ENCODE measurements at places on chromosomes 12 and 14. TPM values are rescaled to one million over a fixed set of nuclear protein-coding genes. Genes with fewer than 3 reads are reported as not detected.
A peak's percentile ranks its signal among the peaks of the same experiment; 100 is the strongest.

- H3K36me3 ChIP-seq, result no peaks in the 10 kb centered on the region
- no peaks in the 10 kb centered on the region for H3K4me1 ChIP-seq
- no peaks in the 10 kb centered on the region for H3K27me3 ChIP-seq
These were observed 262.3 kb downstream of the GLT1D1 start for GRCh38 chr12:129115558-129115957.

GRCh38 chr14:59339524-59340330, 125.5 kb downstream of the GPR135 start:
- no peak overlapping the region for H3K4me3 ChIP-seq
- no peaks in the 10 kb centered on the region for H3K36me3 ChIP-seq
- no peak for DNase-seq

The PAX9 gene
- total RNA-seq, result not detected

- no peaks in the 10 kb centered on the region for H3K36me3 ChIP-seq
- H3K4me1 ChIP-seq, result no peaks in the 10 kb centered on the region
- H3K27me3 ChIP-seq, result no peaks in the 10 kb centered on the region
These were observed 12.2 kb upstream of the PLEKHG7 start for GRCh38 chr12:92690601-92691000.

The KRT2 gene
- 0.47 TPM for total RNA-seq

The CCDC175 gene
- 1.6 TPM for total RNA-seq

GRCh38 chr14:106846218-106846617, 1319.8 kb downstream of the TMEM121 start:
- no peaks in the 10 kb centered on the region for H3K36me3 ChIP-seq
- no peaks in the 10 kb centered on the region for H3K27me3 ChIP-seq
- peak overlapping the region; percentile 95 for H3K27ac ChIP-seq
- peak overlapping the region; percentile 61 for H3K4me3 ChIP-seq

DNA sequence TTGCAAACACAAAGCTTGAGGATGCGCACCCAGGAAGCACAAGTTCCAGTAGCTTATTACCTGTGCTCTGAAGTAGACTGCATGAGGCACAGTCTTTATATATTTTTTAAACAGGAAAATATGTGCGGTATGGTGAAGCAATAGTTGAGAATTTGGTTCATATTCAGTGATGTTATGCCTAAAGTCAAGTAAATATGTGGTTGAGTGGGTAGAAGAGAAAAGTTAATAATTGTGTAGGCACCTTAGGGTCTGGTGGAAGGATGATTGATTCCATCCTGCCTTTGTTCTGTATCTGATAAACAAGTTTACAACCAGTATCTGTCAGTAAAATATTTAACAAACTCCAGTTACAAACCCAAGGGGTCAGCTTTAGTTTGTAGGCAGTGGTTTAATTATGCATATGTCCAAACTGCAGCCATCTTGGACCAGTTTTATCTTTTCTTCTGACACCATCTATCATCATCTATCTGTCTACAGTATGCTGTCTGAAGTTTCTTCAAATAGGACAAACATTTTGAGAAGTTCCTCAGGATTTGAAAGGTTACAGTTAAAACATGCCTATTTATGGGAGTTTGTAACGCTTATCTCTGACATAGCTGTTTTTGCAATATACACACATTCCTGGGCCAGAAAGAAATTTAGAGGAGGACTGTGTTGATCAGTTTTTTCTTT, 10.8 kb downstream of the SINHCAF start:
- H3K36me3 ChIP-seq, result no peaks in the 10 kb centered on the region
- H3K4me3 ChIP-seq, result no peak overlapping the region
- H3K27me3 ChIP-seq, result no peaks in the 10 kb centered on the region
- H3K4me1 ChIP-seq, result peaks cover 15% of the 10 kb centered on the region
- DNase-seq, result no peak
- H3K27ac ChIP-seq, result no peak overlapping the region

The POLE2 gene
- total RNA-seq, result 10.7 TPM

GRCh38 chr14:28161040-28161439, 605.5 kb upstream of the FOXG1 start:
- no peaks in the 10 kb centered on the region for H3K36me3 ChIP-seq
- no peak for DNase-seq
- H3K4me1 ChIP-seq, result no peaks in the 10 kb centered on the region
- no peaks in the 10 kb centered on the region for H3K27me3 ChIP-seq

DNA sequence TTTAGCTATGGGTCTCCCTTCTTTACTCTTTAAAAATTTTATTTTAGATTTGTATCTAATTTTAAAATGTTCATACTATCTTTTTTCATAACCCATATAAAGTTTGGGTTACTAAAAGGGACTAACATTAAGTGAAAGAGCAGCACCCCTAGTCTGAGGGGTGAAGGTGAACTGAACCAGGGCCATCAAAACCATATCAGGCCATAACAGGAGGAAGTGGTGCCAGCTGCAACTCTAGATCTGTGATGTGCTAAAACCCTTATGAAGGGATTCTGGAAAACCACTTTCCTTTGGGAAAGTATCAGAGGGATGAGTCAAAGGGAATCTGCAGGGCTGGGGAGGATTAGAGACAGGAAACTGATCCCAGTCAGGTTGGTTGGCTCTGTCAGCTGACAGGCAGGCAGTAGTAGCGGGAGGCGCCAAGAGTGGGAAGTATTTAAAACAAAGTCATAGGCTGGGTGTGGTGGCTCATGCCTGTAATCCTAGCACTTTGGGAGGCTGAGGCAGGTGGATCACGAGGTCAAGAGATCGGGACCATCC, 162.5 kb downstream of the PPM1H start:
- H3K4me1 ChIP-seq, result no peaks in the 10 kb centered on the region
- H3K36me3 ChIP-seq, result no peaks in the 10 kb centered on the region
- no peak overlapping the region for H3K27ac ChIP-seq

The INHBE gene
- not detected for total RNA-seq

DNA sequence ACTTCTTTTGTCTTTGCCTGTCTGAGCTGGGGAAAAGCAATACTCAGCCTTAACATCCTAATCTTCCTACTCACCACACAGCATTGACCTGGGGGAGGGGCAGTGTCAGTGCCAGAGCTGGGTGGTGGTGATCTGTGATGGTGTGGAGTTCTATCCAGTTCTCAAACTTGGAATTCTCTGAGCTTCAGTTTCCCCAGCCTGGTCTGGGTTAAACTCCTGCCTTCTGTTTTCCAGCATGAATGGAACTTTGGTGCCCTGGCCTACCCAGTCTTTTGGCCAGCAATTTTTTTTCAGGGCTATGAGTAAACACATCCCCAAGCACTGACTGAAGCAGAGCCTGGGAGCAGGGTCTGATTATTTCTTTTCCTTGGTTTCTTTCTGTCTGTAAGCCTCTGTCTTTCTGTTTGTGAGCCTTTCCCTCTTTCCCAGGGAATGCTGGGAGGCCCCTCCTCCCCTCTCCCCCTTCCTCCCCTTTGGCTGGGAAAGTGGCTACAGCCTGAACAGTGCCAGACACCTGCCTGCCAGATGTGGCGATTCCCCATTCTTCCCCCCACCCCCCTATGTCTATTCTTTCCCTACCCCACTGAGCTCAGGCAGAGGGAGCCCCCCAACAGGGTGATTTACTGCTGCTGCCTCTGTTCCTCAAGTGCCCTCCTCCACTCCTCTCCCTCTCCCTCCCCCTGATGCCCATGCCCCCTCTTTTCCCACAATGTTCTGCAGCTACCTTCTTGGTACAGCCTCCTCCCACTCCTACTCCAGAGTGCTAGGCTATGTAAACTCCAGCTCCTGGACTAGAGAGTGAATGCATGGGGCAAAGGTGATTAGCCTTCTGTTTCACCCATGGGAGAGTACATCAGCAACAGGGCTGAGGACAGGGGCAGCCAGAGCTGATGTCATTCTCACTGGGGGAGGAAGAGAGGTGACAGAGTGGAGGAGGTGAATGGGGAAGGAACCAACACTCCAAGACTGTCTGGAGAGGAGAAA, 11.1 kb downstream of the GPR84 start:
- DNase-seq, result no peak
- peaks cover 8% of the 10 kb centered on the region for H3K4me1 ChIP-seq
- H3K4me3 ChIP-seq, result no peak overlapping the region
- peak overlapping the region; percentile 57 for H3K27ac ChIP-seq

GRCh38 chr12:19312637-19313036, 126.7 kb upstream of the AEBP2 start:
- H3K4me1 ChIP-seq, result no peaks in the 10 kb centered on the region
- H3K36me3 ChIP-seq, result no peaks in the 10 kb centered on the region
- H3K27ac ChIP-seq, result no peak overlapping the region
- no peaks in the 10 kb centered on the region for H3K27me3 ChIP-seq
- H3K4me3 ChIP-seq, result no peak overlapping the region
- DNase-seq, result no peak

The ZDHHC22 gene
- 0.57 TPM for total RNA-seq

The KRT7 gene
- 0.67 TPM for total RNA-seq

DNA sequence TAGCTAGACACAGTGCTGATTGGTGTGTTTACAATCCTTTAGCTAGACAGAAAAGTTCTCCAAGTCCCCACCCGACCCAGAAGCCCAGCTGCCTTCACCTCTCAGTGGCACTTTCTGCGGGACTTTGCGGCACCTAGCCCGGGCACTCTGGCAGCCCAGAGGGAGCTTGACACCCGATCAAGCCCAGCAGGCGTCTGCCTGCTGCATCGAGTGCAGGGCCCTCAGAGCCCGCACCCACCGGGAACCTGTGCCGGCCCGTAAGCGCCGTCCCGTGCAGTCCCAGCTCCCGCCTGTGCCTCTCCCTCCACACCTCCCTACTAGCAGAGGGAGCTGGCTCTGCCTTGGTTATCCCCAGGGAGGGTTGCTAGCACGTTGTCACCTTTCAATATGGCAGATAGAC, 631.0 kb upstream of the STXBP6 start:
- H3K36me3 ChIP-seq, result no peaks in the 10 kb centered on the region
- DNase-seq, result no peak
- H3K27ac ChIP-seq, result no peak overlapping the region
- H3K4me1 ChIP-seq, result no peaks in the 10 kb centered on the region
- no peak overlapping the region for H3K4me3 ChIP-seq

DNA sequence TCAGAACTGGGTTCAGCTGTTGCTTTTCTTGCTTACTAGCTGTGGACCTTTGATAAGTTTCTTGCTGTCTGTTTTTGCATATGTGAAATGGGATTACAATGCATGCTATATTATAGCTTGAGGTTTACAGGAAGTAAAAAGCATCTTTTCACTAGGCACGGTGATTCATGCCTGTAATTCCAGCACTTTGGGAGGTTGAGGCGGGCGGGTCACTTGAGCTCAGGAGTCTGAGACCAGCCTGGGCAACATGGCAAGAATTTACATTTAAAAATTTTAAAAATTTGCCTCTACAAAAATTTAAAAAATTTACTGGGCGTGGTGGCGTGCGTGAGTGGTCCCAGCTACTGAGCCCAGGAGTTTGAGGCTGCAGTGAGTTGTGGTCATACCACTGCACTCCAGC, 42.0 kb downstream of the CALM1 start:
- H3K4me3 ChIP-seq, result no peak overlapping the region
- no peak overlapping the region for H3K27ac ChIP-seq
- no peaks in the 10 kb centered on the region for H3K36me3 ChIP-seq
- no peaks in the 10 kb centered on the region for H3K4me1 ChIP-seq
- H3K27me3 ChIP-seq, result no peaks in the 10 kb centered on the region

The CD27 gene
- 1.8 TPM for total RNA-seq

DNA sequence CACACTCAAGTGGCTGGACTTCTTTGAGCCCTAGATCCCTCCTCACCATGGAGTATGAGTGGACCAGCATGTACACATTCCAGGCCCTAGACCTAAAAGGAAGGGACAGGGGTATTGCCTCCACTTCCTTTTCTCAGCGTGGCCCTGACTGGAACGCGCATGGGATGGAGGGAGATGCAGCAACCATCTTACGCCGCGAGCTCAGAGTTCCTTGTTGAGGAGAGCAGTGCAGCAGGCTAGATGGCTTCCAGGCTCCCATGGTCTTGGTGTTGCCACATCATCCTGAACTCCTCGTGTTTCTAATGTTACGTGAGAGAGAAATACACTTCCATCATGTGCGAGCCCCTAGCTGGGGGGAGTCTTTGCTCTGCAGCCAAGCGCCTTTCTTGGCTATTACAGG, 61.8 kb upstream of the DIO3 start:
- no peaks in the 10 kb centered on the region for H3K27me3 ChIP-seq
- DNase-seq, result no peak
- no peaks in the 10 kb centered on the region for H3K36me3 ChIP-seq
- no peak overlapping the region for H3K4me3 ChIP-seq
- no peaks in the 10 kb centered on the region for H3K4me1 ChIP-seq
- H3K27ac ChIP-seq, result no peak overlapping the region

The IGFBP6 gene
- 191 TPM for total RNA-seq

DNA sequence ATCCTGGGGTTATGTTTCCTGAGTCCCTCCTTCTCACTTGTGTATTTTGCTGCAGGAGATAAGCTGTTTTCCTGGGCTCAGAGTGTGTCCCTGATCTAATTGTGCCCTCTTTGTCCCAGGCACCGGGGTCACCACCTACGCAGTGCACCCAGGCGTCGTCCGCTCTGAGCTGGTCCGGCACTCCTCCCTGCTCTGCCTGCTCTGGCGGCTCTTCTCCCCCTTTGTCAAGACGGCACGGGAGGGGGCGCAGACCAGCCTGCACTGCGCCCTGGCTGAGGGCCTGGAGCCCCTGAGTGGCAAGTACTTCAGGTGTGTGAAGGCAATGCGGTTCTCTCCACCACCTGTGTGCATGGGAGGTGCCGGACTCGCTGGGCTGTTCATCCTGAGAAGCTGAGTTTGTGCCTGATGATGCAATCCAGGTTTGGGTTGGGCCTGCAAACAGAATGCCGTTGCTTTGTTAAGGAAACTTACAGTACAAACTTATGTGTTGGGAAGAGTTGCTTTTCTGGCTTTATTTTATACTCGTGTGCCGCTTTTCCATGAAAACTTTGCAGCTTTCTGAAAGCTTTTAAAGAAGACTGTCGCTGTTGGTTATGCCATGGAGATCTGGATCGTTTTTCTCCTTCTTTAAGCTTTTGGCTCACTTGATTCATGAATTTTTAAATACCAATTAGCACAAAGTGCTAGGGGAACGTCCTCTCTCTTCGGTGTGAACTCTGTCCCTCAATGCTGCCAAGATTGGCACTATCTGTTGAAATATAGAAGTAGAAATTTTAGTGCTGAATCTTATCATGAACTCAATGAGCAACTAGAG, 27.6 kb downstream of the RDH12 start:
- no peak overlapping the region for H3K4me3 ChIP-seq
- H3K27ac ChIP-seq, result no peak overlapping the region
- DNase-seq, result peak; percentile 51
- no peaks in the 10 kb centered on the region for H3K27me3 ChIP-seq
